Activated naive CD4-positive, alpha-beta T cell treated with anti-CD3 and anti-CD28 coated beads, Interleukin-2, amount 50 U/mL, for 16 hours (primary cell): ENCODE measurements at places on chromosomes 6 and 20.

GRCh38 chr20:53331151-53331973 is 262.3 kb downstream of the ZNF217 start:
- DNase-seq, result no peak

GRCh38 chr20:51423810-51424209 is 118.7 kb downstream of the NFATC2 start:
- DNase-seq, result no peak

- DNase-seq, result no peak
These were observed 381.1 kb upstream of the ZFP64 start for GRCh38 chr20:52572687-52573086.

GRCh38 chr20:33470866-33471265 is 19.0 kb upstream of the CBFA2T2 start:
- no peak for DNase-seq

- no peak for DNase-seq
These were observed 31.7 kb downstream of the MOXD1 start for GRCh38 chr6:132369526-132369925.

GRCh38 chr6:16844183-16844582 is 82.9 kb upstream of the ATXN1 start:
- DNase-seq, result no peak

GRCh38 chr6:91521999-91522398 is 935.1 kb upstream of the MAP3K7 start:
- no peak for DNase-seq

DNA sequence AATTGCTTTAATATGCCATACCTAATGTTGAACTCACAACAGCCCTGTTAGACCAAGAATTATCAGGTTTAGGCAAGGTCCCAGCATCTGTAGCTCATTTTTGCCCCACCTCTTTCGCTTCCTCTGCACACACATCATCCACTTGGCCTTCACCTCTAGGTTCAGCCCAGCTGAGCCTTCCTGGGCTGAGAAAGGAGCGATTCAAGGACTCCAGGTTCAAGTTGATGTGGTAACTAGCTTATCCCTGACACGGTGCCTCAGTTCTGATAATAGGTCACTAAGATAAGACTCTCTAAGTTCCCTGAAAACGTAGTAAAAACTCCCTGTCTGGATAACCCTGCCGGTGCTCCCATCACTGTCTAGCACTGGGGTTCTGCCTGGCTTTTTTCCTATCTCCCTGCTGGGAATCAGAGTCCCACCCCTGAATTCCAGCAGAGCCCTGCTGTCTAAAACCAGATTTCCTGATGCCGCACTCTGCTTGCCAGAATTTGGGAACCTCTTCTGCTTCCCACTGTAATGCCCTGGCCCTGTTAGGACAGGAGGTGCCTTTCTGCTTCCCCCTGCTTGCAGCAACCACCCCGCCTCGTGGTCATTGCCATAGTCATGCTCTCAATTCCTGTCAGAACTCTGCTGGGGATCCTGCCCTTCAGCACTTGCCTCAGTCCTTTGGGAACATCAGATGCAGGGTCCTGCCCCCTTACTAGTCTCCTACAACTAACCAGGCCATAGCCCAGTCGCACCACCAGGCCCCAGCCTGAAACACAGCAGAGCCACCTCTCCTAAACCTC is 47.6 kb downstream of the ALDH8A1 start:
- no peak for DNase-seq

GRCh38 chr6:131213501-131213990 is 78.3 kb downstream of the AKAP7 start:
- no peak for DNase-seq

DNA sequence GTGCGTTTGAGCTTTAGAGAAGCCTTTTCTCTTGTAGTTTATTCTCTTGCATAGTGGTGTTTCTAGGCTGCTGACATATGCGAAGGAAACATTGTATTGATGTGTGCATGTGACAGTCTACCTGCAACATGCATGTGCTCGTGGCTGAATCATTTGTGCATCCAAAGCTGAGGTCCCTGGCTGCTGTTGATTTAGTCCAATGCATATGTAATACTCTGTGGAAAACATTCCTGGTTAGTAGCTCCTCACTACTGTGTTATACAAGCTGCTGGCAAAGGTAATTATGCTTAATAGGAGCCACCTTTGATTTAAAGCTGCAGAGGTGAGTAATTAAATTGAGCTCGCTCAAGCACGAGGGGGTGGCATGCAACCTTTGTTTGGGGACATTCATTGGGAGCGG is 24.5 kb downstream of the TSHZ2 start:
- no peak for DNase-seq

DNA sequence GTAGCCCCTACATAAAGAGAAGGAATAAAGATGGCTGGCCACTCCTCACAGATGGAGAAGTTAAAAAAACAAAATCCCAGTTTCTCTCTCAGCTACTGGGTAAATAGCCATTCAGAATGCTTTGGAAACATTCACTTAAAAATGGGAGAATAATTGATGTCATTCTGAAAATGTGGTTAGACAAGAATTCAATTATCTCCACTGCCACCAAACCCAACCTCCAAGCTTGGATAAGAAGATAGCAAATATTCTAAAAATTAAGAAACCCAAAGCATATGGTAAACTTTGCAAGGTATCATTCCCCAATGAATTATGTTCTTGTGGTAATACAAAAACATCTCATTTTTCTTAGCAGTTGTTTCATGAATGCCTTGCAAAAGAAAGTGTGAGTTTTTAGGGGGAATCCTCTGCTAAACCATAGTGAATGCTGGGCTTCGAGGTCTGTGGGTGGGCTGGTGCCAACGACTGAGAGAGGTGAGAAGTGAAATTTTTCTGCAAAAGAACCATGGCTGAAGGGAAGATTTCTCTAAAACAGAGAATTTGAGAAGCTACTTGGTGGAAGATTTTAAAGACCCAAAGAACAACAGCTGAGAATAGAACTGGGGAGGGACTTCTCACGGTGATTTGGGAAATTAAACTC is 497.9 kb upstream of the JARID2 start:
- DNase-seq, result no peak

- DNase-seq, result no peak
These were observed 452.1 kb upstream of the PLCB4 start for GRCh38 chr20:8616792-8617191.

GRCh38 chr6:125421836-125422235 is 120.1 kb upstream of the HDDC2 start:
- no peak for DNase-seq

DNA sequence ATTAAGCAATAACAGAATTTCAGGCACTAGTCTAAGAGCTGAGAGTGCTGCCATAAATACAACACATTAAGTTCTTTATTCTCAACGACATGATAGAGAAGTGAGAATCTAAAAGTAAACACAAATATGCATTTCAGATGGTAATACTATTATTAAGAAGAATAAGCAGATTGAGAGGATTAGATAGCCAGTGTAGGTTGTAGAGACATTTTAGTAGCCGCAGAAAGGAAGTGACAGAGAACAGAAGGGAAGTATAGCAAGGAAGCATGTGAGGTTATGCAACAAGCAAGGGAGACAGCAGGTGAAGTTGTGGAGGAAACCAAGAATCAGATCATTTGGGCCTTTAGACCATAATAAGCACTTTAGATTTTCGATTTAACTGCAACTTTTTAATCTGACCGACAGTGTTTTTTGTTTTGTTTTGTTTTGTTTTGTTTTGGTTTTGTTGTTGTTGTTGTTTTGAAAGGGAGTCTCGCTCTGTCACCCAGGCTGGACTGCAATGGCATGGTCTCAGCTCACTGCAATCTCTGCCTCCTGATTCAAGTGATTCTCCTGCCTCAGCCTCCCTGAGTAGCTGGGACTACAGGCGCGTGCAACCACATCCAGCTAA is 737.0 kb upstream of the ADGRB3 start:
- DNase-seq, result no peak

- no peak for DNase-seq
These were observed 507.3 kb downstream of the EYS start for GRCh38 chr6:65199683-65200082.

GRCh38 chr6:87183687-87184086 is 28.3 kb downstream of the ZNF292 start:
- DNase-seq, result no peak

- peak; percentile 69 for DNase-seq
These were observed 1.1 kb upstream of the JARID2 start for GRCh38 chr6:15244620-15245360.

DNA sequence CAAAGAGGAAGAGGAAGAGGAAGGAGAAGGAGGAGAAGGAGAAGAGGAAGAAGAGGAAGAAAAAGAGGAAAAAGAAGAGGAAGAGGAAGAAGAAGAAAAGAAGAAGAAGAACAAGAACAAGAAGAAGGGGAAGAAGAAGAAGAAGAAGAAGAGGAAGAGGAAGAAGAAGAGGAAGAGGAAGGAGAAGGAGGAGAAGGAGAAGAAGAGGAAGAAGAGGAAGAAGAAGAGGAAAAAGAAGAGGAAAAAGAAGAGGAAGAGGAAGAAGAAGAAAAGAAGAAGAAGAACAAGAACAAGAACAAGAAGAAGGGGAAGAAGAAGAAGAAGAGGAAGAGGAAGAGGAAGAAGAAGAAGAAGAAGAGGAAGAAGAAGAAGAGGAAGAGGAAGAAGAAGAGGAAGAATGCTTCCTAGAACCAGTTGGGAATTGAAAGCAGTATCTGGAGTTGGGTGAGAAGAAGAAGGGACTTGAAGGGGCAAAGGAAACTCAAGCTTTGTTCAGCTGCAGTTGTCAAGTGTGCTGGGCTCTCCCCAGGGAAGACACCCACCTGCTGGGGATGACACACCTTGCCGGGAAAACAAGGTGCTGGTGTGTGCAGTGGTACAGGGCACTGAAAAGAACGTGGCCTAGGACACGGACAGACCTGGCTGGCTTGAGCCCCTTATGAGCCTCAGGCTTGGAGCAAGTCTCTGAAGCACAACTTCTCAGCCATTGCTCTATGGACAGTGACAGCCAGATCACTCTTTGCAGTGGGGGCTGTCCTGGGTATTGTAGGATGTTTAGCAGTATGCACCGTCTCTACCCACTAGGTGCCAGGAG is 30.1 kb upstream of the ARFGEF2 start:
- DNase-seq, result no peak

- DNase-seq, result no peak
These were observed 79.9 kb downstream of the SEL1L2 start for GRCh38 chr20:13910492-13910891.

DNA sequence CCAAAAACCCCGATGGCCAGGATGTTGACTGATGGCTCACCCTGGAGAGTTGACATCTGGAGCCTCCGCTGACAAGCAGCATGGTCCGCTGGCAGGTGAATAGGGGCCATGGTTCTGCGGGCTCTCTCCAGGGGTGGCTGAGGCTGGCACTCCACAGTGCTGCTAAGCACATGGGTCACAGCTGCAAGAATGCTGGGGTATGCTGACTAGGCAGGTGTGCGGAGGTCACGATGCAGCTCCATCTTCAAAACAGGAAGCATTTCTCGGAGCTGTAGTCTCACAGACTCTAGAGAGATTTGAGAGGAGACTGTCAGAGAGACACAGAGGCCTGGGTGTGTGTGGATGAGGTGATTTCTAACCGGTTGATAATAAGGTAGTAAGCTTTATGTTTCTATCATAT is 341.6 kb downstream of the NRN1 start:
- peak; percentile 20 for DNase-seq

DNA sequence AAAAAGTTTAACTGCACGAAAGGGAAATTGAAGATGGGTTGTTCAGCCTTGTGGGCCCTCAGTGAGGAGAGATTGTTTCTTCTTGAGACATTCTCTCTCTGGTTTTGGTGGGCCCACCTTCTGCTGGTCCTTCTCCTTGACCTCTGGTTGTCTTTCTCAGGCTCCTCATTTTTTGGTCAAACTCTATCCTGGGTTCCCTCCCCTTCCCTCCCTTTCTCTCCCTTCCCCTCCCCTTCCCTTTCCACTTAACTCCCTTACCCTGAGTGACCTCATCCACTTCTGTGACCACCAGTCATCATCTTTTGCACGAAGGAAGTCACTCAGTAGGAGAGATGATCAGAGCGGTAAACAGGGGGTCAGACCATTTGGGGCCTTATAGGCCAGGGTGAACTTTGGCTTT is 71.5 kb upstream of the RALY start:
- no peak for DNase-seq

GRCh38 chr6:15915508-15916178 is 213.2 kb upstream of the MYLIP start:
- DNase-seq, result no peak

DNA sequence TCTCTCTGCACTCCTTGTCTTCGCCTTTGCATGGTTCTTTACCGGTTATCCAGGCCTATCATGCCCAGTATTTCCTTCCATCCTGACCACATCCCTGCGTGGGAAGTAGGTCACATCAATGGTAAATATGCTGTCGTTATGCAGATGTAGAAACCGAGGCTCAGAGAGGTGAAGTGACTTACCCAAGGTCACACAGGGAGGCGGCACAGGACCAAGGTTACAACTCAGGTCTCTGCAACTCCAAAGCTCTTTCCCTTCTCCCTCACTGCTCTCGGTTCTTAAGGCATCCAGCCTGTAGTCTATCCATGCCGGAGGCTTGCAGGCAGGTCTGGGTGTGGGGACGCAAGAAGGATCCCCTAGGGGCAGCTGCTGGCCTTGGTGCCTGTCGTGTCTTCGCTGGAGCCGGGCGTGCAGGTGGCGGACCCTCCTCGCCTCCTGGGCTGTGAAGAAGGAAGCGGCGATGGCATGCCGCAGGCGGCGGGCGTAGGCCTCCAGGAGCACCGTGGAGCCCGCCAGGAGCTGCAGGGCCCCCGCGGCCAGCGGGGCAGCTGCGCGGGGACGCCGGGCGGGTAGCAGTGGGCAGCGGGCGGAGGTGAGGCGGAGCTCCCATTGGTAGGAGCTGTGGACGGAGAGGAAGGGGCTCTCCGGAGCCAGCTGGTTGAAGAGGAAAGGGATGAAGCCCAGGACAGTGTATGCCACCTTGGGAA is 9.1 kb downstream of the OCSTAMP start:
- no peak for DNase-seq

- no peak for DNase-seq
These were observed 3.5 kb downstream of the AKIRIN2 start for GRCh38 chr6:87698547-87699006.

DNA sequence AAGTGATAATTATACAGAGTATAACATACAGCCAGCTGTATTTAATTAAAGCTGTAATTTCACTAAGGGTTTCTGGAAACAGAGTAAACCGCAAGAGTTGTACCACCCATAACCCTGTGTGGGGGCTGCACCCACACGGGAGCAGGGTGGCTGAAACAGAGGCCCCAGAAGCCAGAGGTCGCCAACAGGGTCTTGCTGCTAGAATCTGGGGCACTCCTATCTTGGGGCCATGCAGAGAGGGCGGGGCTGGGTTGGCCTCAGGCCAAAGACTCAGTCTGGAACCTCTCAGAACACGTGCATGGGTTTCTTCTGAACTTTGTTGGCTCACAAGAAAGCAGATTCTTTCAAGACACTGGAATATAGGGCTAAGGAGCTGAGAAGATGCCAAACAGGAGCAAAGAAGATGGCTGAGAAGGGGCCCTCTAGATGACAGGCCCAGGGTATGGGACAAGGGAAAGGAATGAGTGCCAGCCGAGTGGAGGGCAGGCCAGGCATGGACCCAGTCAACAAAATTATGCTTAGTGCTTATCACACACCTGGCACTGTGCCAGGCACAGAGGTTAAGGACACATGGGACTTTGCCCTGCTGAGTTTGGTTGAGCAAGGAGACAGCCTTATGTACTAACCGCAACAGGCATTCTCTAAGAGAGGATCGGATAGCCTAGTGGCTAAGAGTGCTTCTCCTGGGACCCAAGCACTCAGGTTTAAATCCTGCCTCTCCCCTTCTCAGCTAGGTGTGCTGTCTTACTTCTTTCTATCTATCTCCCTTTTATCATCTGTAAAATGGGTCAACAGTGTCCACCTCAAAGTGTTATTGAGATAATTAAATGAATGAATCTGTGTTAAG is 96.6 kb upstream of the FOXP4 start:
- no peak for DNase-seq
